ENCODE measurements at places on chromosomes 12 and 14.

DNA sequence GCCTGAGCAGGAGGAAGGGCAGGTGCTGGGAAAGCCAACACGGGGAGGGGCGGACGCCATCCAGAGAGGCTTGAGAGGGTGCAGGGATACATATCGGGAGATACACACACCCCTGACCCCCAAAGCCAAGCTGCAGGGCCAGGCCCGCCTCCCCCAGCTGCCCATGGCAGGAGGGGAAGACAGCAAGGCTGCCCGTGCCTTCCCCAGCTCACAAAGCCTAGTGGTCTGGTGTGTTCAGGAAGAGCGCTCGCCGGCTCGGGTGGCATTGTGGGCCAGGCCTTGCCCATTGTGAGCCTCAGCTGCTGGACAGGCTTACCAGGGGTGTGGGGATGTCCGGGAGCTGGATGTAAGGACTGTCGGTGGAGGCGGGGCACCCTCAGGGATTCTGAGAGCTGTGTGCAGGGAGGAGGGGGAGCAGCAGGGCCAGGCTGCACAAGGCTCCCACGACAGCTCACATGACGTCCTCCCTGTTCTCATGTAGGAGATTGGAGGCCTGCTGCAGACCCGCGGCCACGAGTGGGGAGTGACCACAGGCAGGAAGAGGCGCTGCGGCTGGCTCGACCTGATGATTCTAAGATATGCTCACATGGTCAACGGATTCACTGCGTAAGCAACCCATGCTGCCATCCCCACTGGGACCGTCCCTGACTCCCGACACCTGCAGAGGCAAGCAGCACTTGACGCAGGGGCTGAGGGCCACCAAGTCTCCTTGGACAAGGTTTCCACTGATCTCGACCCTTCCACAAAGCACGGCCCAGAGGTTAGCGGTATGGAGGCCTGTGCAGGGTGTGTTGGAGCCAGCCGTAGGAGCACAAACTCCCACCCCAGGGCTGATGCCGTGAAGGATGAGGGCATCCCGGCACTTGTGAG is 10.1 kb upstream of the SIVA1 start:
- DNase-seq: no peak

DNA sequence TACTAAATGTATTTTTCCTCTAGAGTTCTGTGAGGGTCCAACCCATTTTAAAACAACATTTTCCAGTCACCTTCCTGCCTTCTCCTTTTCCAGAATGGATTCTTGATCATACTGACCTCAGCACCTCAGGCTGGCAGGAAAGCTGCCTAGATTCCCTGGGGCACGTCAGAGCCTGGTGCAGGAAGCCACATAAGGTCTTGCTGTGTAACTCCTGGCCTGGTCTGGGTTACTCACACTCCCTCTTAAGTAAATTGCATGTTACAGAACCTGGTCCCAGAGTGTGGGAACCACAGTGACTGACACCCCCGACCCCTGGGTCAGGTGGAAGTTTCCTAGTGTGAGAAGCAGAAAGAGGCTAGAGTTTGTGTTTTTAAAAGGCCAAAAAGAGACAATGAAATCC is 209.8 kb downstream of the SPTSSA start:
- DNase-seq: no peak

GRCh38 chr14:104281768-104282301 is 143.4 kb downstream of the KIF26A start:
- DNase-seq: no peak

DNA sequence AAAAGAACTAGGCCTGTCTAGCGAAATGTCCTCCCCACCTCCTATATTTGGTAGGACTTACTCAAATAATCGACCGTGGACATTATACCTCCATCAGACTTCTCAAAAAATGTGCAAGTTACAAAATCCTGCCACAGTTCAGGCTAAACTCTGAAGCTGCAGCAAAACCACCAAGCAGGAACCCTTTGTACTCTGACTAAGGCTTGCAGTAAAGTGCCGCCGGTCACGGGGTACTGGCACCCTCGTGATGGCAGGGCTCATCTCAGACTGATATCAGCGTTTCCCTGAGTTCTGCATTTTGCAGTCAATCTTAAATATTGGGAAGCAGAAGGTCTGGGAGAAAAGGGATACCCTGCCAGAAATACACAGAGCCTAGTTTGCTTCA is 17.1 kb downstream of the SLC11A2 start:
- DNase-seq: no peak

DNA sequence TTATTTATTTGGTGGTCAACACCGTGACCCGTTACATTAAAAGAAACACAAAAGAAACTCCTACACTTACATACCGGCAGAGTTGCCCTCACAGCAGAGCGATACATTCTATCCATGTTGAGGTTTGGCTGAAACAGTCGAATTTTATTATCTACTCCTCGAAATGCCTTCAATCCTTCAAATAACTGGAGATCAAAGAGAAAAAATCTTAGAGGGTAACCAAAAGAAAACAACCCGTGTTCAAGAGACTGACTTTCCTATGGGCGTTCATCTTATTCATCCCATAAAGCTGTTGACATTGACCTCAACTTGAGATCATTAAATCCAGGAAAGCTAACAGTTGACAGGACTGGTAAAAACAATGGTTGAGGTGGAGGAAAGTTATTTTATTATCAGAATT is 67.7 kb downstream of the BCAT1 start:
- no peak for DNase-seq

- DNase-seq: no peak
Measured at GRCh38 chr12:8081251-8081920, 688 bp upstream of the NECAP1 start.

DNA sequence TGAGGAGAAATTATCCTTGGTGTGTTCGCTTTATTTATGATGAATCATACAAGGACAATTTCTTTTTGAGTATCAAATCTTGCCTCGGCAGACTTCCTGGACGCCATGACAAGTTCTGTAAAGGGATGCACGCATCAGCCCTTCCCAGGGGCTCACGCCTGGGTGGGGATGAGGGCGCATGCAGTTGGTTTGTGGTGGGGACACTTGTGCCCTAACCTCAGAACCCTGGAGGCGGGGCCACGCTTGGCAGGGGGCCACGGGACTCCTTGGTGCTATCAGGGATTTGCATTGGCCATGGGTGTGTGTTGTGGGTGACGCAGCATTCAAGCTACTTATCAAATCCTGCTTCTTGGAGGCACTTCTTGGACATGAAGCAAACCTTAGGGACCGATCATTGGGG is 143.8 kb upstream of the RTL1 start:
- DNase-seq: no peak

DNA sequence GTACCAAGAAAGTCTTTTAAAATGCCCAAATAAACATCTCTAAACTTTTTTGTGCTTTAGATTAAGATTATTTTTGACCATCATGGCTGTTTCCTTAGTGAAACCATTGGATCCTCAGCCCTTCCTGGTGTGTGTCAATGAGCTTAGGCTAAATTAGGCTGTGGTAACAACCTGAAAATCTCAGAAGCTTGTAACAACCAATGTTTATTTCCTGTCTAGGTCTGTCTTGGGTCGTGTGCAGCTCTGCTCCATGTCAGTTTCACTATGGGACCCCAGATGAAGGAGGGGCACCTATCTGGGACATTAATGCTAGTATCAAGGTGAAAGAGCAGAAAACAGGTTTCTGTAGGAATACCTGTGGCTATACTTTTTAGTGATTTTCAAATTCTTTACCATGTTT is 49.9 kb downstream of the KCNMB4 start:
- no peak for DNase-seq

GRCh38 chr14:53517270-53517960 is 364.3 kb upstream of the DDHD1 start:
- no peak for DNase-seq

DNA sequence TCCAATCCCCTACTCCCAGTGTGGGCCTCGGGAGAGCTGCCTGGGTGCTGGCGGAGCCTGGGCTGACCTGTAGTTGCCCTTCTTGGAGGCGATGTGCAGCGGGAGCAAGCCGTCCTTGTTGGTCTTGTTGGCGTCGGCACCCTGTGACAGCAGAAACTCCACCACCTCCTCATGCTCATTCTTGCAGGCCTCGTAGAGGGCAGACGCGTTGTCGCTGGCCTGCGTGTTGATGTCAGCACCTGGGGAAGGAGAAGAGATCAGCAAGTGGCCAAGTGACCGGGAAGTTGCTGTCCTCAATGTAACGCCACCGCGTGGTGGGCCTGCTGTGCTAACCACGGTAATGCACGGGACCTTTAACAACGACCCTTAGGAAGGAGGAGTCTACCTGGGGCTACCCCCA is 20.1 kb downstream of the FAM181A start:
- no peak for DNase-seq

- DNase-seq: no peak
Measured at GRCh38 chr12:7716381-7716780, 5.1 kb downstream of the DPPA3 start.
